Stimulated activated CD4-positive, alpha-beta T cell treated with anti-CD3 and anti-CD28 coated beads, Interleukin-15, amount 100 ng/mL, for 1 hour (primary cell): ENCODE measurements at places on chromosomes 6 and 20.

DNA sequence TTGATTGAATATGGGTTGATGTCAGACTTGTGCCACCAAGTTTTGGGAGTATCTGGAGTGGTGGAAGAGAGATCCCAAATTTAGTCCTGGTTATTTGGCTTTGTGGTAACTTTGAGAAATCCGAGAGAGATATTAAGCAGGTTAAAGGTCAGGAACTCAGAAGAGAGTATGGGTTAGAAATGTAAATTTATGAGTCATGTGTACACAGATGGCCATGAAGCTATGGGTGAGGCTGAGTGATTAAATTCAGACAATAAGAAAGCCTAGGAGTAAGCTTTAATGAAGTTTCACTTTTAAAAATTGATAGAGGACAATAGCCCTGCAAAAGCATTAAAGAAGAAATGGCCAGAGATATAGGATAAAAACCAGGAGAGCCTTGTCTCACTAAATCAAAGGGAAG is 14.3 kb downstream of the RIMS1 start:
- DNase-seq: no peak

GRCh38 chr6:158793432-158793831 is 25.7 kb downstream of the EZR start:
- DNase-seq: no peak

DNA sequence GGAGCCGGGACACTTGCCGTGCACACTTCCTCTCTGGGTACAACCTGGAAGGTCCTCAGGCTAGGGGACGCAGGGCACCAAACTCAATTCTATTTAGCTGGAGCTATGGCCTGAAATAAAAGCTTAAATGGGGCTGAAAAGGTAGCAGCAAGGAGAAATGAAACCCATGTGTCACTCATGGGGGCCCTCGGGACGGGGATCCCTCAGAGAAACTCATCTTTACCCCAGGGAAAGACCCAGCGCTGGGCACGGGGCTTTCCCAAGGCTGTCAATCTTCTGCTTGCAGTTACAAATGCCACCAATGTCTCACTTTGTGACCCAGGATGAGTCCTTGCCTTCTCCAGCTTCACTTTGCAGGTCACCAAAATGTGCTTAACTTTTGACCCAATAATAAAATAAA is 16.5 kb downstream of the SNAI1 start:
- no peak for DNase-seq

GRCh38 chr6:66421570-66421969 is 714.5 kb upstream of the EYS start:
- no peak for DNase-seq

DNA sequence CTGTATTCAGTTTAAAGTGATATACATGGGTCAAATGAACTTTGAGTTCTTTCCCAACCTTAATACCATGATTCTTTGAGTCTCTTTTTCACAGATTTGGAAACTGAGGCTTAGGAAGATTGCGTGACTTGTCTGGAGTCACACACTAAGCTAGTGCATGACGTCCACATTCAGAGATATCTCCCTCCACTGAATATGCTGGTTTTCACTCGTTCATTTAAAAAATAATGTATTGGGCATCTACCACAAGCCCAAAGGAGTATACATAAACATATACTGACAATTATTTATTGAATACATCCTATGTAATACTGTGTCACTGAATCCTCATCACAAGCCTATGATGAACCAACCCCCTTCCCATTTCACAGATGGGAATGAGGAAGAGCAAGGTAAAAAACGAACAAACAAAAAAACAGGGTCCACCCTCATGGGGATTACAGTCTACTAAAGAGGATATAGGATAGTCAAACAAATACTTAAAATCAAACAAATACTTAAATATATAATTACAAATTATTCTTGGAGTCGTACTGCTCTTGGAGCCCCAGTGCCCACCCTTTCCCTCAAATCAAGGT is 611 bp upstream of the TM9SF4 start:
- no peak for DNase-seq

- no peak for DNase-seq
Measured at GRCh38 chr6:157832250-157832967, 9.4 kb downstream of the SNX9 start.

- no peak for DNase-seq
Measured at GRCh38 chr20:15740046-15740775, 833.0 kb downstream of the KIF16B start.

DNA sequence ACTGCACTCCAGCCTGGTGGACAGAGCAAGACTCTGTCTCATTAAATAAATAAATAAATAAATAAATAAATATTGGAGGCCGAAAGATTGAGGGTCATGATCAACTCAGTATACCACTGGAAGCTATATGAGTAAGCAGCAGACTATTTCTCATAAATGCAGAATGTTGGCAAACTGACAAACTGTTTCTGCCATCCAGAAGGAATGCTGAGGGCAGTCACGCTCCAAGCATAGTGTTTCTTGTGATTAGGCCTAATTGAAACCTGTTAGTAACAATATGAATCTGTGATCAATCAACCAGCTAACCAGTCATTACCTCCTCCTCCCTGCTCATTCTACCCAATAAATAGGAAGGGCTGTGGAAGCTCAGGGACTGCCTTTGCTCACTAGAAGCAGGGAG is 15.2 kb upstream of the KCNK15 start:
- DNase-seq: no peak

GRCh38 chr6:70312165-70312745 is 9.4 kb upstream of the COL9A1 start:
- DNase-seq: no peak

DNA sequence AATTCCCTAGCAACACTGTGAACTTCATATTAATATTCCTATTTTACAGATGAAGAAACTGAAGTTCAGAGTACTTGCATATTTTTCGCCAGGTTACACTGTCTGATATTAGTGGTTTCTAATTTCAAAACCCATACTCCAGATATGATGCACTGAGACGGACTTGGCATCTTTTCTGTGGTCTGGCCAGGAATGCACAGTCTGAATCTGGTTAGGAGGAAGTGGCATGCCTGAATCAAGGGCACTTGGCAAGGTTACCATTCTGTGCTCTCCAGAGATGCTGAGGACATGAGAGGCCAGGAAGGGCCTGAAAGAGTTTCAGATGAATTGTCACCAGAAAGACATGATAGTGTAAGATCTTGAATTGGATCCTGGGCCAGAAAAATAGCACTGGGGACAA is 150.1 kb downstream of the HAO1 start:
- DNase-seq: no peak

DNA sequence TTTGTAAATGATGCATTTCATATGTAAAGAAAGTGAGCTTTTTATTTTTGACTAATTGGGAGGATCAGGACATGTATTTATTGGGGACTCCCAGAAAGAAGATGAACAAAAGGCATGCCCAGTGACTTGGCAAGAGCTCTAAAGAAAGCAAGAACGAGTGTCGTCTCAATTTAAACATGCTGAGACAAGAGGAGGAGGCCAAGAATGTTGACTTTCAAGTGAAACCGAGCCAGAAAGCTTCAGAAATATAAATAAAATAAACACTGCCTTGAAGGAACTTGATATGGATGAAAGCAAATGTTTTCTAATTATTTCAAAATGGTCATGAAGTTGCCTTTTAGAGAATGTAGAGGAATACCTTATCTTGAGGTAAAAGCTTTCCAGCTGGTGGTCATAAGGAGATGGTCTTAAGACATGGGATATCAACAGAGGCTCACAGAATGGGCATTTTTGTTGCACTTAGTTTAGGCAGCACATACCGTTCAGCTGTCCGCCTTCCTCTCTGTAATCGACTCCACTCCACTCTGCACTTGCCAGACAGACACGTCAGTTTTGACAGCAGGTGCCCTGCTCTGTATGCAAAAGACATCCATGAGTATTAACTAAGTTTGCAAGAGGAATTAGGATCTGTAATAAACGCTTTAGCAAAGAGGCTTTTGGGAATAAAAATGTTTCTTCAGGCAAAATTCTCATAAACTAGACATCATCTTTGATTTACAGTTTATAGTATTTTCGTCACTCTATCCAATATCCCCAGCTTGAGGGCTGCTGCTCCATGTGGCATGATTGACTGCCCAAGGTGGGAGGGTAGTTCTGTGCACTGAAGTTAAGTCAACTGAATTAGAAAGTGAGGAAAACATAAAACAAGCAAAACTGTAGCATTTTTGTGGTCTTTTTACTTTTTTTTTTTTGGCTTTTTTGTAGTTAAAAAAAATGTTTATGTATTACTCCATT is 613.1 kb downstream of the PKHD1 start:
- no peak for DNase-seq

DNA sequence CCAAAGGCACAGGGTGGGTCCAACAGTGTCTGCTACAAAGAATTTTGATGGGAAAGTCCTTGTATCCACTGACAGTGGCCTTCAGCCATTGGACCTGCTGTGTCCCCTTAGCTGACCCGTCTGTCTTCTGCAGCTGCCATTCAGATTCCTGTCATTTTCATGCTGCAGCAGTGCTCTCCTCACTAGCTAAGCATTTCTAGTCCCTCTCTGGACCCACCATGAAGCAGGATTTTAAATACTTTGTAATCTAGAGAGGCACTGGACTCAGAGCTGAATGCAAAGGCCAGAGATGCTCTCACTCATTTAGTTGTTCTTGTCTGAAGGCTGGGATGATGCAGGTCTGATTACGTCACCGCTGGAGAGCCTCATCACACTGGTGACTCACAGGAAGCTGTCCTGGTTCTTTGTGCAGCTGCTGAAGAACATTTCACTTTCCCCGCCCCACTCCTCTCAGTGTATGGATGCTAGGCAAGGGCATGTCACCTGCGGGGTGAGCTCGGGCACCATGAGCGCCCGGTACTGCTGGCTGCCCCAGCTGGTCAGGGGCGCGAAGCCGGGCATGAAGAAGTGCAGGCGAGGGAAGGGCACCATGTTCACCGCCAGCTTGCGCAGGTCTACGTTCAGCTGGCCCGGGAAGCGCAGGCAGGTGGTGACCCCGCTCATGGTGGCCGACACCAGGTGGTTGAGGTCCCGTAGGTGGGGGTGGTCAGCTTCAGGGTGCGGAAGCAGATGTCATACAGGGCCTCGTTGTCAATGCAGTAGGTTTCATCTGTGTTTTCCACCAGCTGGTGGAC is 19.4 kb upstream of the TUBB2A start:
- no peak for DNase-seq

- DNase-seq: no peak
Measured at GRCh38 chr6:132865364-132865763, 51.0 kb downstream of the RPS12 start.

DNA sequence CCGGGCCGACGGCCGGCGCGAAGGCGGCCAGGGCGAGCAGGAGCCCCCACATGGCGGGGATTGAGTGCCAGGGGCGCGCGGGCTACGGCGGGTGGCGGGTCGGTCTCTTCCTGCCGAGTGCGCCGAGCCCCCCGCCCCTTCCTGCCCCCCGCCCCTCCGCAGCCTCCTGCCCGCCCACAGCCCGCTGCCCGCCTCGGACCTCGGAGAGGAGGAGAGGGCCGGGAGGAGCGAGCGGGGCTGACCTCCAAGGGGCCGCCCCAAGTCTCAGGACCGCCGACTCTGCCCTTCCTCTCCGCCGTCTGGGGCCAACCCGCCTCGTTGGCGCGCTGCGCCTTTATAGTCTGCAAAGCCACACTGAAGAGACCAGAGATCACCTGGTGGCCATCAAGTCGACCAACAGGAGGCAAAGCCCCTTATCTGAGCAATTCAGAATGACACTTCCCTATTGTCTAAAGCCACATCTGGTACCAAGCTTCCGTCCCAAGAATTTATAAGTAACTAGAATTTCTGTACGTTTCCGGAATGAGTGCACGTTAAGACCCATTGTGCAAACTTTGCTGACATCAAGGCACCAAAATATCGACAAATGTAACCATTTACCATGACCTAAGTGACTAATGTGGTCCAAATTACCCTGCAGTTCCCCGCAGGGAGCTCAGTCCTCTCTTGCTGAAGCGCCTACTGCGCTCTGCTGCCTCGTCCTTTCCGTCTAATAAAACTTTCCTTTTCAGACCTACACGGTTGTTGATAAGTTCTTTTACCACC is at the start of gene CPXM1:
Gene CPXM1 (minus strand): TSS at position 107 of the 765 bp plus-strand sequence. CDS start 55 bp downstream, at position 52.
- no peak for DNase-seq

DNA sequence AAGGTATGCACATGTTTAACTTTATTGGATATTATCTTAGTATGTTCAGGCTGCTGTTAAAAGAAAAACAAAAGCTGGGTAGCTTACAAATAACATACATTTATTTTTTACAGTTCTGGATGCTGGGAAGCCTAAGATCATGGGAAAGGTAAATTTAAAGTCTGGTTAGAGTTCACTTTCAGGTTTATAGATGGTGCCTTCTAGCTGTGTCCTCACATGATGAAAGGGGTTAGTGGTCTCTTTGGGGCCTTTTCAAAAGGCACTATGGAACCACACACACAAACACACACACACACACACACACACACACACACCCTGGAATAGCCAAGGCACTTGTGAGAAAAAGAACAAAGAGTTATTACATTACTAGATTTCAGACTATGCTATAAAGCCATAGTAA is 805.8 kb upstream of the GJE1 start:
- DNase-seq: no peak

DNA sequence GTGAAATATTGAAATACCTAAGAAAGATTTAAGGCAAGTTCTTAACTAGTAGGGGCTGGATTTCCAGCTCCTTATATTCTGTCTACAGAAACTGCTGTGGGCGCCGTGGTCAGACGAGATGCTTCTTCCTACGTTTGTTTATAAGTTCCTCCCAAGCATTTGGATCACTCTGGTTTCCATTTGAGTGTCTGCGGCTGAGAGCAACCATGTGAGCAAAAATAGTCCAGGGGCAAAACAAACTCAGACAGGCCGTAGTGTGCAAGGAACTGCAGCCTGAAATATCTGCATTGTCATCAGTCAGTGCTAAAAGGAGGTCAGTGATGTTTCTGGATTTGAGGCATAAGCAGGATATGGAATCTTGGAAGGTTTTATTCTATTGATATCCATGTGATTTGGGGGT is 485.9 kb upstream of the JAG1 start:
- DNase-seq: no peak
